ENCODE measurements at places on chromosomes 4 and X. TPM values are rescaled to one million over a fixed set of nuclear protein-coding genes. Genes with fewer than 3 reads are reported as not detected.

The ADGRG2 gene
- 0.07 TPM for polyA plus RNA-seq

DNA sequence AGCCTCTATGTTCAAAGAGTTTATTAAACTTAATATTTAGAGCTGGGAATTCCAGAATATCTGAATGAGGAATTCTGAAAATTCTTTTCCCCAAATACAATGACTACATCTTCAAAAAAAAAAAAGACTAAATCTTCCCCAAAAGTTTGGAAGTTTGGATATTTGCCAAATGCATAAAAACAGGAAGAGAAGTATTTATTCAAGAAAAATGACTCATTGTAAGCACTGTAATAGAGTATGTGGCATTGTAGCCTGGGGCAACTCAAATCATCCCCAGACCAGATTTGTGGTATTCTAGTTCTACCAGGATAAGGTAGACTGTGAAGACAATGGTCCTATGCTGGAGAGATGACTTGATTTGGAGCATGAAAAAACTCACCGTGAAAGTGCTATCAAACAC lies 78.5 kb upstream of the PDHA2 start:
- H3K4me3 ChIP-seq, result no peak overlapping the region
- H3K27ac ChIP-seq, result no peak overlapping the region
- peak; percentile 25 for DNase-seq
- H3K36me3 ChIP-seq, result no peaks in the 10 kb centered on the region
- H3K27me3 ChIP-seq, result no peaks in the 10 kb centered on the region

GRCh38 chr4:107996949-107997788 lies 7.5 kb downstream of the HADH start:
- H3K27me3 ChIP-seq, result no peaks in the 10 kb centered on the region
- H3K27ac ChIP-seq, result no peak overlapping the region
- peaks cover 2% of the 10 kb centered on the region for H3K4me1 ChIP-seq
- H3K4me3 ChIP-seq, result no peak overlapping the region
- H3K36me3 ChIP-seq, result peaks cover 7% of the 10 kb centered on the region

DNA sequence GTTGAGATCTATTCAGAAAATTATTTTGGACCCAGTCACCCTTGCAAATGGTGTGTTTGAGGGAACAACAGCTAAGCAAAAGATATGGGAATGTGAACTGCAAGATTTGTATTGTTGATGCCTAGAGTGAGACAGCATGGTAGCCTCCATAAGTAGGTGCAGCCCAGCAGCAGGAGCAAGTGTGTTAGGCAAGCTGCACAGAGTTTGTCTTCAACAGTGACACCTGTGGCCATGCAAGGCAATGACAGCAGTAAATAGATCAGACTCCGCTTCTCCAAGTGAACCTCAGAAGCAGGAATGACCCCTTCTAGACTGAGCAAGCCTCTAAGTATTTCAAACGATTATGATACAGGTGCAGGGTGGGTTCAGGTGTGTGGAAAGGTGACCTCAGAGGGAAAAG lies 133.4 kb upstream of the MSX1 start:
- no peaks in the 10 kb centered on the region for H3K36me3 ChIP-seq
- DNase-seq, result no peak
- H3K27ac ChIP-seq, result no peak overlapping the region
- H3K4me3 ChIP-seq, result no peak overlapping the region

DNA sequence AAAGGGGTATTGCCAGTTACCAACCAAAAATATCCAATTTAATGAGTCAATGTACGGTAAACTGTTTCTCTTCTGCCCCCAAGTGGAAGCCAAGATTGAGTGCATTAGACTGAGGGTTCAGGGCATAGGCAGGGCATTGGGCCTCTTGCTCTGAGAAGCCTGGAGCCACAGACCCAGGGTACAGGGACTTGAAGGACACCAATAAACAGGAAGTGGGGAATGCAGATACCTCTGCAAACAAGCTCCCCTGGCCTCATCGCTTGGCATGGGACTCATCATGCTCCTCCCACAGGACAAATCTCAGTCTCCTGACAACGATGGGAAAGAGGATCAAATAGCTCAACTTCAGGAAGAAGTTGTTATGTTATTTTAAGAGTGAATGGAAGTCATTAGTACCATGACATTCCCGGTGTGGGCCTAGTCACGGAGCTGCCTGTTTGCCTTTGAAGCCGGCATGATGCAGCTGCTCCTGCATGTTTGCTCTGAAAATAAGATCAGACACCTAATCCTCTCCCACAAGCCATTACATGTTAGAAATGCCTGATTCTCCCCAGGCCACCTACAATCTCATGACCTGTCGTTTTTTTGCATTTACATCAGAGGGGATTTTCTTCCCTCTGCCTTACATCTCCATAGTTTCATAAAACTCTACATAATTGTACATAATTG lies 224.2 kb downstream of the RCHY1 start:
- H3K4me1 ChIP-seq, result peaks cover 9% of the 10 kb centered on the region
- no peak overlapping the region for H3K27ac ChIP-seq
- no peak for DNase-seq
- H3K4me3 ChIP-seq, result no peak overlapping the region
- no peaks in the 10 kb centered on the region for H3K36me3 ChIP-seq
- no peaks in the 10 kb centered on the region for H3K27me3 ChIP-seq

DNA sequence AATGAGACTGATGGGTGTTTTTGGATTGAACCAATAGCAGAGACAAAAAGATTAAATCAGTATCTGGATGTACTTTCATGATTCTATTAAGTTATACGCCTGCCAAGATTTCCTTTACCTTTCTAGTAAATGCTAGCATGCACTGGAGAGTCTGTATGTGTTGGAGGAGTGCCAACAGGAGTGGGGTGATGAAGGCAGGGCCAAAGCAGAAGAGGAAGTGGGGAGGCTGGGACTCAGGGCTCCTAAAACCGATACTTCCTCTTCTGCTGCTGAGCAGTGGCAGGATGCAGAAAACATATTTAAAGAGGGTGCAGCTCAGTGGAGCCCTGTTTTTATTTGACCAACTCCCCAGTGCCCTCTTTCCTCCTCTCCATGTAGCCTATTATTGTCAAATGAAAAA lies 5.6 kb downstream of the CYSLTR1 start:
- H3K36me3 ChIP-seq, result no peaks in the 10 kb centered on the region
- H3K4me3 ChIP-seq, result no peak overlapping the region
- H3K27ac ChIP-seq, result no peak overlapping the region
- no peak for DNase-seq

The HTN3 gene
- polyA plus RNA-seq, result not detected

DNA sequence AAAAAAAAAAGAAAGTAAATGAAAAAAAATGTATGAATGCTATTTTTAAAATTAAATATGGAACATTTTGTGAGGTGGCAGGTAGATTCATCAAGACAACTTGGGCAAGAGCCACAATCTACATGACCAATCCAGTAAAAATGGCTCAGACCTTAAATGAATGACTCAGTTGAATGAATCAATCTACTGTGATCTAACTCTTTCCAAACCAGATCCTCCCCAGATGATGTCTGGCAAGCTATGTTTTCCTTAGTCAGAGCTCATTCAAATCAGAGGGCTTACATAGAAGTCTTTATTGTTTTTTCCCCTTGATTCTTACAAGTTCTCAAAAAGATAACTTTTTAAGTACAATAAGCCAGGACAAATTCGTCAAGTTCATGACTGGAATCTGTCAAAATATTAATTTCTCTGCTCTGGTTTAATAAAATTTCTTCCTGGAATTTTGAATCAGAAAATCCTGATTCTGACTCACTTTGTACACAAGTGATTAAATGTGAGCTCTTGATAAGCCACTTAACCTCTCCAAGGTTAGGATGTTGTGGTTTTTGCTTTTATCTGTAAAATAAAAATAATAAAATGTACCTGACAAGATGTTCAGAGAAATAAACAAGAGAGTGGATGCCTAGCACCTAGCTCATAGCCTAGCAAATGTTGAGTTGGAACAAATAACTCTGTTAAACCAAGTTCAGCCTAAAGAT lies 105.6 kb upstream of the SMIM31 start:
- H3K27me3 ChIP-seq, result no peaks in the 10 kb centered on the region
- H3K36me3 ChIP-seq, result no peaks in the 10 kb centered on the region
- no peaks in the 10 kb centered on the region for H3K4me1 ChIP-seq

- no peak overlapping the region for H3K4me3 ChIP-seq
- H3K4me1 ChIP-seq, result peaks cover 14% of the 10 kb centered on the region
- DNase-seq, result no peak
- peak overlapping the region; percentile 21 for H3K27ac ChIP-seq
- H3K36me3 ChIP-seq, result no peaks in the 10 kb centered on the region
These were observed 138.5 kb downstream of the COL4A6 start for GRCh38 chrX:108299704-108300103.

GRCh38 chr4:125951261-125951887 lies 636.6 kb downstream of the FAT4 start:
- no peak overlapping the region for H3K4me3 ChIP-seq
- DNase-seq, result no peak
- H3K27ac ChIP-seq, result no peak overlapping the region
- no peaks in the 10 kb centered on the region for H3K4me1 ChIP-seq
- H3K27me3 ChIP-seq, result no peaks in the 10 kb centered on the region

- H3K4me1 ChIP-seq, result no peaks in the 10 kb centered on the region
- no peaks in the 10 kb centered on the region for H3K36me3 ChIP-seq
- H3K27ac ChIP-seq, result no peak overlapping the region
- no peak for DNase-seq
- H3K27me3 ChIP-seq, result no peaks in the 10 kb centered on the region
These were observed 119.0 kb upstream of the MYOZ2 start for GRCh38 chr4:119016636-119017035.

The ATOH1 gene
- not detected for polyA plus RNA-seq

DNA sequence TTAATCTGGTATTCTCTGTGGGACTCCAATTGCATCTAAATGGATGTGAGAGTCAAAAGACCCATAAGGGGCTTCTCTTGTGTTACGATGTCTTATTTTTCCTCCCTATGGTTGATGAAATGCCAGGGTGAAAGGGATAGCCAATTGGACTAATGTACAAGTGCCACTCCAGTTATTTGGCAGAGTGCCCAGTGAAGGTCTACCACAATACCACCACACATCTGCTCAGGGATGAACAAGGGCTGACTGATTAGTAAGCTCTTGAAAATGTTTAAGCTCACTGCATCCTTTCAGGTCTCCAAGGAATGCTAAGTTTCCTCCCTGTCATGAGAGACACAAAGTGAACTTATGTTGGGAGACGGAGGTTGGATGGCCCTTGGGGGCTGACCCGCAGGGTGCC lies 57.8 kb downstream of the HEPH start:
- no peaks in the 10 kb centered on the region for H3K27me3 ChIP-seq
- H3K4me3 ChIP-seq, result no peak overlapping the region
- no peak overlapping the region for H3K27ac ChIP-seq
- H3K4me1 ChIP-seq, result no peaks in the 10 kb centered on the region

The GLRB gene
- polyA plus RNA-seq, result 1.0 TPM

- no peak for DNase-seq
- H3K27me3 ChIP-seq, result no peaks in the 10 kb centered on the region
- H3K27ac ChIP-seq, result no peak overlapping the region
These were observed 1.9 kb downstream of the MYL5 start for GRCh38 chr4:675980-676870.

The RHOXF1 gene
- not detected for polyA plus RNA-seq

The KIT gene
- polyA plus RNA-seq, result 0.03 TPM

GRCh38 chrX:155334486-155335336 lies at the start of gene CLIC2:
CLIC2 (minus strand) TSS chrX:155334614; CDS start chrX:155334427, 187 bp downstream.
- H3K27ac ChIP-seq, result no peak within 1 kb of the TSS
- H3K36me3 ChIP-seq, result no peaks in the 10 kb centered on the region
- H3K4me3 ChIP-seq, result no peak within 1 kb of the TSS

The TSPYL2 gene
- 13.9 TPM for polyA plus RNA-seq

- no peak for DNase-seq
- H3K4me1 ChIP-seq, result no peaks in the 10 kb centered on the region
- no peak overlapping the region for H3K4me3 ChIP-seq
- peaks cover 2% of the 10 kb centered on the region for H3K36me3 ChIP-seq
- H3K27ac ChIP-seq, result no peak overlapping the region
- H3K27me3 ChIP-seq, result no peaks in the 10 kb centered on the region
These were observed 37.3 kb downstream of the RRAGB start for GRCh38 chrX:55754861-55755294.

DNA sequence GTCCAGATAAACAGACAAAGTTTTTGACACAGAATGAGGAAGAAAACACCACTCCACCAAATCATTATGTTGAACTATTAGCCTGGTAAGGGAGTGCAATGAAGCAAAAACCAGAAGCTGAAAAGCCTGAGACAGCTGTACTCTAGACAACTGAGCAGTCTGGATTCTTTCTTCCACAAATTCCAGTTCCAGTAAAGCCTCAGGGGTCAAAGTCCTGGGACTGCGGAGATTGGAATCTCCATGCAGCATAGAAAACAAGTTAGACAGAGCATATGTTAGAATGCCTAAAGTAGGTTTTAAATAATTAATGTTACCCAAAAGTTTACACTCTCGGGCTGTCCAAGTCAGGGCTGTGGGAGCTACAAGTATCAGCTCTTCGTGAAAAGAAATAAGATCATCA lies 263.2 kb downstream of the TECRL start:
- no peak overlapping the region for H3K27ac ChIP-seq
- H3K36me3 ChIP-seq, result no peaks in the 10 kb centered on the region
- H3K27me3 ChIP-seq, result no peaks in the 10 kb centered on the region
- no peak overlapping the region for H3K4me3 ChIP-seq
- DNase-seq, result no peak

The AMBN gene
- not detected for polyA plus RNA-seq

The EBP gene
- 285 TPM for polyA plus RNA-seq

DNA sequence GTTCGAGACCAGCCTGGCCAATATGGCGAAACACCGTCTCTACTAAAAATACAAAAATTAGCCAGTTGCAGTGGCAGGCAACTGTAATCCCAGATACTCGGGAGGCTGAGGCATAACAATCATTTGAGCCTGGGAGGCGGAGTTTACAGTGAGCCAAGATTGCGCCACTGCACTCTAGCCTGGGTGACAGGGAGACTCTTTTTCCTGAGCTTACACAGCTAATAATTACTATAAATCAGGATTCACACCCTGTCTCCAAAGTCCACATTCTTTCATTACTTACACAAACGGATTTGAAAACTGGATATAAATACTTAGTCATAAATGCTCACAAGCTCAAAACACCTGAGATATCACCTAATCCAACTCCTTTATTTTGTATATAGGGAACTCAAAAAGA lies 151.6 kb downstream of the LRBA start:
- H3K27me3 ChIP-seq, result no peaks in the 10 kb centered on the region
- no peak overlapping the region for H3K4me3 ChIP-seq
- no peaks in the 10 kb centered on the region for H3K4me1 ChIP-seq
- no peak overlapping the region for H3K27ac ChIP-seq

DNA sequence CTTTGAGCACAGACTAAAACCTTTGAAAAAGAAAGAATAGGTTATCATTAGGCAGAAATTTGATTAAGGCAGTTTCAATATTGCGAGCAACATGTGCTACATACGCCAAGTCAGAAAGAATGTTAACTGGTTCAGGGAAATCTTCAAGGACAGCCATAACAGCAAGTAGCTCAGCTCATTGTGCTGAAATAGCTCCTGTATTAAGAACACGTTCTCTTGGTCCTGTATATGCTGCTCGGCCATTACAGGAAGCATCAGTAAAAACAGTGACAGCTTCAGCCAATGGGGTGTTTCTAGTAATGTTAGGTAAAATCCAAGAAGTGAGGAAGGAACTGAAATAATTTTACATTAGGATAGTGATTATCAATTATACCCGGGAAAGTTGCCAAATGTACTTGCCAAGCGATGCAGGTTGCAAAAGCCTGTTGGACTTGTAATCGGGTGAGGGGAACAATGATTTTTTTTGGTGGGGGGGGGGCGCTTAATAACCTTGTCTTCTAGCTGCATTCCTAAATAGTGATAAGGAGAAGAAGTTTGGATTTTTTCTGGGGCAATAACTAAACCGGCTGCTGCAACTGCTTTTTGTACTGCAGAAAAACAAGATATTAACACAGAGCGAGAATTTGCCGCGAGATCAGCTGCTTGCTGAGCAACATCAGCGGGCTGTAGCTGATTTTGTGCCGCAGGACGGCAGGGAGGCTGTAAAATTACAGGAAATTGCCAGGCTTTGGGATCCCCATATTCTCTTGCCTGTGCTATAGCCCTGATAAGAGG lies 49.4 kb upstream of the RASSF6 start:
- peaks cover 4% of the 10 kb centered on the region for H3K4me1 ChIP-seq
- no peaks in the 10 kb centered on the region for H3K27me3 ChIP-seq
- H3K36me3 ChIP-seq, result no peaks in the 10 kb centered on the region
- DNase-seq, result no peak

Measured in keratinocyte (primary cell).